ENCODE measurements at places on chromosomes 5 and 9.

DNA sequence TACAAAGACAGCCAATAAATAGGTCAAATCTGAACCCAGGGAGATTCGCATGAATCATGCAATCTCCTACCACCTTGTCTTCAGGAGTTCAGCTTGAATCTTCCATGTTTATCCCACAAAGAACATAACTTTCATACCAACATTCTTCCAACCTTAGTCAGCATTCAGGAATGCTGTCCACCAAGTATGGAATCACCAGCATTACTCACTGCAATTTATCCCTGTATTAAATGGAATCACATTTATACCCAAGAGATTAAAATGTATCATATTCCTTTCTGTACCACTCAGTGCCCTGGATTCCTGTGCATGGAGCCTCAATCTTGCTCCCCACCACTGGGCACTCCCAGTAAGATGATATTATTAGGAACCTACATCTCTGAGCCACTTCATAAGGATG lies 162.6 kb downstream of the GLIS3 start:
- DNase-seq = no peak

DNA sequence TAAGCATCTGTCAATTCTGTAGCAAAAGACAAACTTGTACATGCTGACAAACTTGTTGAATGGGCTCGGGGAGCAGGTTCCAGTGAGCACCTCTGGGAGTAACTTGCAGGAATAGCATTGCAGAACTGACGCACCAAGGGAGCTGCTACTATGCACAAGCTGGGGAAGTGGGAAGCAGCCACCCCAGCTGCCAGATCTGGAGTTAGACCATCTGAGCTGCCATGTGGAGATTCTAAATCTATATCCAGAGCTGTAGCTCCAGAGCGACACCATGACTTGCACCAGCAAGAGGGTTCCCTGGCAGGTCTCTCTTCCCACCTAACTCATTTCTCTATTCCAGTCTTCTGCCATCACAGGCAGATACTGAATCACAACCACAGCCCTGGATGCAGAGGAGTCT lies 346.0 kb upstream of the PANK3 start:
- DNase-seq = no peak

DNA sequence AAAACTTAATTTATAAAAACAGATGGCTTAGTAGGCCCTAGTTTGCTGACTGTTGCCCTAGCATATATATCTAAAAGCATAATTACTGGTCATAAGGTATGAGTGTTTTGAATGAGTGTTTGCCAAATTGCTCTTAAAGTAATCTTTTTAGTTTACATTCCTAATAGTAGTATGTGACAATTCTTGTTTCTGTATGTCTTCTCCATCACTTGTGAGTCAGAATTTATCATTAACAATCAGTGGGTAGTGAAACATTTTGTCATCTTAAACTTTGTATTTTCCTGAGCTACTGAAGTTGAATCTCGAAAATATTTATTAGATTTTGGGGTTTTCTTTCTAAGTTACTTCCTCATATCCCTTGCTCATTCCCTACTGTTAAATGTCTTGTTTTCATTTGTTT lies 49.6 kb downstream of the APC start:
- DNase-seq = no peak

DNA sequence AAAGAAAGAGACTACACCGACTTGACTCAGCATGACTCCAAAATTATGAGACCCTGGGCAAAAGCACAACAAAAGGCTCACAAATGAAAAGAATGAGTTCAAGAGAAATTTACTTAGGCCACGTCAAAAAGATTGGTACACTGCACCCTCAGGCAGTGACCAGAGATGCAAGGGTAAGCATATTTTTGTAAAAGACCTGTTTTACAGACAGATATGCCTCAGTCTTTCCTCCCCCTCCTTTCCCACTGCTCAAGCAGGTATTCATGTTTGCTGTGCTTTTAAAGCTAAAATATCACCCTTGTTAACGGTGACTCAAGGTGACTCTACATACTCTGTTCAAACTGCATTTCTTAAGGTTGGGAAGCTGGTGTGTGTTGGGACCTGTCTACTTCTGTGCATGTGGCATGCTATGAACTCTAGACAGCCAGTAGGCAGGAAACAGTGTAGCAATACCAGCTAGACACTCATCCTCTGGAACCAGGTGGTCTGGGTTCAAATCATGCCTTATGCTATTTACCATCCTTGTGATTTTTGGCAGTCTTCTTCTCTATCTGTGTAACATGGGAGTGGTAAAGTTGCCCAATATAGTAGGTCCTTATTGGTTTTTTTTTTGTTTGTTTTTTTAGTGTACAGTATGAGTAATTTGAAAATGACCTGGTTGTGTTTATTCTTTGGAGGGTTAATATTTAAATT lies 98.7 kb downstream of the TLE4 start:
- DNase-seq = no peak

DNA sequence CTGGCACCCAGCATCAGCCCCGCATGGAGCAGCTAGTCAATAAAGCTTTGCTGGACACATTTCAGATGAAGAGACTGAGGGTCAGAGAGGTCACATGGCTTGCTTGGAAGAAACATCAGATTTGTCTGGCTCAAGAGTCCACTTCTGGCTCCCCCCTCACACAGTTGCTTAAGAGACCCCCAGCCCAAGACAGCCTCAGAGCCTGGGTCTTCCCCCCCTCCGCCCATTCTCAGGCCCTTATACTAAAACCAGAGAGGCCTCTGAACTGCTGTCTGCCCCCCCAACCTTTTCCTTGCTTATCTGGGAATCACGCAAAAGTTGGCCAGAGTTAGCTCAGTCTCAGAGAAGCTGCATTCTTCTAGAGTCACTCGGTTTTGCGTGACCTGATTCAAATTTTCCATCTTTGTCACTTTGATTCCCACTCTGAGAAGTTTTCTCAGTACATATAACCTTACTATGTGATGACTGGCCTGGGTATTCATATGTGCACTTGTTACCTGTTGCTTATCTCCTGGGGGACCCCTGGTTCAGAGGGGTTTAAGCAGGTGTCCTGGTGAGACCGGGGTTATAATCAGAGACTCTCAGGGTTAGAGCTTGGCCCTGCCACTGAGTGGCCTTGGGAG lies 145.4 kb upstream of the IER5L start:
- no peak for DNase-seq

- no peak for DNase-seq
These were observed 4.8 kb upstream of the CDH10 start for GRCh38 chr5:24649531-24649930.

DNA sequence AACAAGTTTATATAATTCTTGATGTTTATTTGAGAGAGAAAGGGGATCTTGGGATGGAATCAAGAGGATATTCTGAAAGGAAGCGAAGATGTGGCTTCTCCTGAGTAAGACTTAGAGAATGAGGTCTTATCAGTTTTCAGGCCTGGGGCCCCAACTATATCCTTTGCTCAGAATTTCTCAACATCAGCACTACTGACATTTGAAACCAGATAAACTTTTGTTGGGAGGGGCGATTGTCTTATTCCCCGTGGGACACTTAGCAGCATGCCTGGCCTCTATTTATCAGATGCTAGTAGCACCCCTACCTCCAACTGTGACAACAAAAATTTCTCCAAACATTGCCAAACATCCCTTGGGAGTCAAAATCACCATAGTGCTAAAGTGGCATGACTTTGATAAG lies 567.7 kb downstream of the MAT2B start:
- no peak for DNase-seq

DNA sequence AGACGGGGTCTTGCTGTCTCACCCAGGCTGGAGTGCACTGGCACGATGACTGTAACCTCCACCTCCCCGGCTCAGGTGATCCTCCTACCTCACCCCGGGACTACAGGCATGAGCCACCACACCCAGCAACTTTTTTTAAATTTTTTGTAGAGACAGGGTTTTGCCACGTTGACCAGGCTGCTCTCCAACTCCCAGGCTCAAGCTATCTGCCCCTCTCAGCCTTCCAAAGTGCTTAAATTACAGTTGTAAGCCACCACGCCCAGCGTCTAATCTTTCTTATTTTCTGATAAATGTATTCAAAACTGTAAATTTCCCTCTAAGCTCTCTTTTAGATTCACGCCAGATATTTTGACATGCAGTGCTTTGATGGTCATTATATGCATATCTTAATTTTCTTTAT lies 10.3 kb downstream of the FRRS1L start:
- no peak for DNase-seq

DNA sequence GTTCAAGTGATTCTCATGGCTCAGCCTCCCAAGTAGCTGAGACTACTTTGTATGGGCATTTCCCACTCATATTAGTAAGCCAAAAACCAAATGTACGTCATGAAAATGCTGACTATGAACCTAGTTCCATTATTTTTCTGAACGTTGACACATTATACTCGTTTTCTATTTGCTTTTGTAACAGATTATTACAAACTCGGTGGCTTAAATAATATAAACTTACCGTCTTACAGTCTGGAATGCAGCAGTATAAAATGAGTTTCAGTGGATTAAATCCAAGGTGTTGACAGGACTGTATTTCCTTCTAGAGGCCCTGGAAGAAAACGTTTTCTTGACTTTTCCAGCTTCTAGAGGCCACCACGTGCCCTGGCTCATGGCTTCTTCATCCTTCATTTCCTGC lies 517.0 kb downstream of the GADD45G start:
- no peak for DNase-seq

GRCh38 chr5:127878174-127878750 lies 175.1 kb downstream of the CCDC192 start:
- peak; percentile 21 for DNase-seq

DNA sequence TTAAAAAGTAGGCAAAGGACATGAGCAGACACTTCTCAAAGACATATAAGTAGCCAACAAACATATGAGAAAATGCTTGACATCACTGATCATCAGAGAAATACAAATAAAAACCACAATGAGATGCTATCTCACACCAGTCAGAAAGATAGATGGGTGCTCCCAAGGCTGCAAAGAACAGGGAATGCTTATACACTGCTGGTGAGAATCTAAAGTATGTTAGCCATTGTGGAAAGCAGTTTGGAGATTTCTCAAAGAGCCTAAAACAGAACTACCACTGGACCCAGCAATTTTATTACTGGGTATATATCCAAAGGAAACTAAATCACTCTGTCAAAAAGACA lies 154.2 kb downstream of the NDUFS4 start:
- DNase-seq = no peak
